ENCODE measurements at places on chromosomes 3 and 15.

GRCh38 chr3:186496016-186496415 is 48.2 kb downstream of the CRYGS start:
- DNase-seq = no peak

- DNase-seq = no peak
Measured at GRCh38 chr15:31271224-31271635, 55.4 kb upstream of the KLF13 start.

GRCh38 chr3:142566096-142566495 is 12.4 kb downstream of the ATR start:
- no peak for DNase-seq

- no peak for DNase-seq
Measured at GRCh38 chr3:150184426-150185071, 213.9 kb upstream of the PFN2 start.

- no peak for DNase-seq
Measured at GRCh38 chr3:193912621-193913178, 223.2 kb upstream of the HES1 start.

- DNase-seq = no peak
Measured at GRCh38 chr15:82810061-82810889, 847 bp downstream of the WHAMM start.

DNA sequence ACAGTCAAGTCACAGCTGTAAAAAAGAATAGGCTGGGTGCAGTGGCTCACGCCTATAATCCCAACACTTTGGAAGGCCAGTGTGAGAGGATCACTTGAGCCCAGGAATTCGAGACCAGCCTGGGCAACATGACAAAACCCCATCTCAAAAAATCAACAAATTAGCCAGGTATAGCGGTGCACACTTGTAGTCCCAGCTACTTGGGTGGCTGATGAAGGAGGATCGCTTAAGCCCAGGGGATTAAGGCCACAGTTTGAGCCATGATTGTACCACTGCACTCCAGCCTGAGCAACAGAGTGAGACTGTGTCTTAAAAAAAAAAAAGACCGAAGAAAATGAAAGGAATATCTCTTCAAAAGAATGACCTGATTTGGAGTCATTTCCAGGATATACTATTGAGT is 6.6 kb downstream of the HERC1 start:
- no peak for DNase-seq

- DNase-seq = no peak
Measured at GRCh38 chr3:183008800-183009199, 28.5 kb upstream of the DCUN1D1 start.

DNA sequence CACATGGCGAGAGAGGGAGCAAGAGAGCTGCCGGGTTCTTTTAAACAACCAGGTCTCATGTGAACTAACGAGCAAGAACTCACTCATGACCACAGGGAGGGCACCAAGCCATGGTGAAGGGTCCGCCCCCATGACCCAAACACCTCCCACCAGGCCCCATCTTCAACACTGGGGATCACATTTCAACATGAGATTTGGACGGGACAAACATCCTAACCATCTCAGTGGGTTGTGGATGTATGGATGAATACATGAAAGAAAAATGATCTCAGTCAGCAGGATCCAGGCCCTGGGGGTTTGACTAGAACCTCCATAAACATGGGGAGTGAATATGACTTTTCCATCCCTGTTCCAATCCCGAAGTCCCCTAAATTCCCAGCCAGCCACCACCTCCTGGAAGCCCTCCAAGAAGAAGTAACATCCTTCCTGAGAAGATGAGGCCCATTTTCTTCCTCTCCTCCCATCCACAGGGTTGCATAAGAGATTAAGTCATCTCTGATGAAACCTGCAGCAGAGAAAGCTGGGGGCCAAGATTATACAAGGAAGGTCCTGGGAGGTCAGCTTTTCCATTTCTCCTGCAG is 9.5 kb downstream of the CAV3 start:
- DNase-seq = no peak

DNA sequence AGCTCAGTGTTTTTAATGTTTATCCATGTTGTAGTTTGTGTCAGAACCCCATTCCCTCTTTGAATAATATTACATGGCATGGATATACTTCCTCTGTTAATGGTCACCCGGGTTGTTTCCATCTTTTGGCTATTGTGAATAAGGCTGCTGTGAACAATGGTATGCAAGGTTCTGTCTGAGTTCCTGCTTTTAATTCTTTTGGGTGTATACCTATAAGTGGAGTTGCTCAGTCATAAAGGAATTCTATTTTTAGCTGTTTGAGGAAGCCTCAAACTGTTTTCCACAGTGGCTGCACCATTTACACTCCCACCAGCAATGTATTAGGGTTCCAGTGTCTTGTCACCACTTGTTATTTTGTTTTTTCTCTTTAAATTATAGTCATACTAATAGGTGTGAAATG is 99.6 kb downstream of the SLC25A26 start:
- no peak for DNase-seq

DNA sequence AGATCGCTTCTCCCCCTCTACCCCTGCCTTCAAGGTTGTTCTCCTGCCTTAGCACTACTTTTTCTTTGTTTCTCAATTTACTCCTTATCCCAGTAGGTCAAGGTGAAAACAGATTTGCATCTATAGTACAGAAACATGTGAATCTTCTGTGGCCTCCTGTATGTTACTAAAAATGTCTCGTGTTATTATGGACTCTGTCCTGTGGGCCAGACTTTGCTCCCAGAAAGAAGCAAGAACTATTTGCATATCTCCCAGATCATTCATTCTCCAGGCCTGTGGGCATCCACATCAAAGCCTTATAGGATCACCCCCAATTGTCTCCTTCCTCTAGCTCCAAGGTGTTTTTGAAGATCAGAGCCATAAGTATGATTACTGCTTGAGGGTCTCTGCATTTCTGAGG is 169.5 kb upstream of the ROPN1 start:
- DNase-seq = no peak

DNA sequence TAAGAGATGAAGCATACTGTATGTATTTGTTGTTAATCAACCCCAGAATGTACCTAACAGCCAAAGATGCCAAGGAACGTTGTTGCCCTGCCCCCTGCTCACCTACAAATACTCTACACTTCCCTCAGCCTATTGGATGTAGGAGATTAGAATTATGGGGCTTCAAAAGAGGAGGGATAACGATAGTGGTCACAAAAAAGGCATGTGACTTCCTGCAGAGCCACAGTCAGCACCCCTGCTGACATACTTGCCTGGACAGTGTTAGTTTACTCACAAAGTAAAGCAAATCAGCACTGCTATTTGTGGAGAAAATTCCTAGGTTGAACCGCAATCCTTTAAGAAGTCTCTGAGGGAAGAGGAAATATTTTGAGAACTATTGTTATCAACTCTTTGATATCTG is 37.9 kb downstream of the PARP15 start:
- DNase-seq = no peak

DNA sequence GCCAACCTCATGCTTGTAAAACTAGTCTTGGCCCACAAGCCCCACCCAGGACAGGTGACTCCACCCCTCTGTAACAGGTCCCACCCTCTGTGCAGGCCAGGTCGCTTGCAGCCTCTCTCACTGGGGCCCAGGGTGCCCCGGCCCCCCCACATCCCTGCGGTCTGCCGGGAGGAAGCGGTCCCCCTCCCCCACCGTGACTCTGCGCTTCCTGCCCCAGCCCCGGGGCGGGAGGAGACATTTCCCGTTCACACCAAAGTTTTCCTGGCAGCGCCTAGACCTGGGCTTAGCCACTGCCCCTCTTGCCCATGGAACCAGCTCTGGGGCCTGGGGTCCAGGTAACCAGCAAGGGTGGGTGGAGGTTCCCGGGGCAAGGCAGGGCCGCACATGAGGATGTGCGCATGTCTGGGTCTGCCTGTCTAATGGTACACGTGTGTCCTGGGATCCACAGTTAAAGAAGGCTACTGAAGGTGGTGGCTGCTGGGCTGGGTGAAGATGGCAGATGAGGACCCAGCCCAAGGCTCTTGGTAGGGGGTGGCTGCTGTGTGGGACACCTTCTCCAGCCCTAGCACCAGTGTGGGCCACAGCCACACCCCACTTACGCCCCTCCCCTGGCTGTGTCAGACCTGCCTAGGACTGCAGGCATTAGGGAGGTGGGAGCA is 8.4 kb downstream of the NBEAL2 start:
- DNase-seq = peak; percentile 76

- no peak for DNase-seq
Measured at GRCh38 chr15:99554880-99555488, 10.8 kb upstream of the MEF2A start.

GRCh38 chr15:98433346-98433745 is 215.0 kb upstream of the IGF1R start:
- no peak for DNase-seq
